ENCODE measurements at places on chromosomes 6 and 20.

- DNase-seq, result no peak
Observed at GRCh38 chr6:80789912-80790570, 683.6 kb downstream of the BCKDHB start.

DNA sequence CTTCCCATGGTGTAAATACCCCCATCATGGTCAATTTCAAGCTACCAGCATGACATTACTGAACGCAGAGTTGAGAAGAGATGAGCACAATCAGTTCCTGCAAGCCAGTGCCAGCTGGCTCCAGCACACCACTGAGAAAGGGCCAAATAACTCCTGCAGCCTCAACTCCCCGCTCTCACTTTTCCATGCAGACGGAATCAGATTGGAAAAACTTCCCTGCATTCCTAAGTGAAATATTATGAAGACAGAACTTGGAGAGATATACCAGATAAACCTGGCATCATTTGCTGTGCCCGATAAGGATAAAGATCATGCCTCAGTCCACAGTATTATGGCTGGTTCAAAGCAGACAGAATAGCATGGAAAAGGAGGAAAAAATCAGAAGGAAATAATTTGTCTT, 56.7 kb downstream of the FILIP1 start:
- no peak for DNase-seq

DNA sequence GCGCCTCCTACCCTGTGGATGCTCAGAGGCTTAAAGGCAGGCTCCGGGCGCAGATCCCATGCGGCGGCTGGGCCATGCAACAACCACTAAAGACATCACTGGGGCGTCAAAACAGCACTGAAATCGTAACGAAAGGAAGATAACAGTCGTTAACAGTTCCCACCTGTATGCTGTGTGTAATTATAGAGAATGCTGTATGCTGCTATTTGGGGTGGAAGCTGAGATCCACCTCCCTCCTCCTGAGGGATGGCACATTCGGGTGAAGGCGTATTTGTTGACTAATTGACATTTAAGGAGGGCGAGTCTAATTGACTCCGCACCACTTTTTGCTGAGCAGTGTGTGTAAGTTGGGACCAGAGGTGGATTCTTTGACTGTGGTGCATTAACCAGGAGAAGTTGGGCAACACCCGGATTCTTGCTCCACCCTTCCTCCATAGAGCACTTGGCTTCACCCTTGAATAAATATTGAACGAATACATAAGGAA, 687 bp downstream of the SLC35A1 start:
- DNase-seq, result no peak

DNA sequence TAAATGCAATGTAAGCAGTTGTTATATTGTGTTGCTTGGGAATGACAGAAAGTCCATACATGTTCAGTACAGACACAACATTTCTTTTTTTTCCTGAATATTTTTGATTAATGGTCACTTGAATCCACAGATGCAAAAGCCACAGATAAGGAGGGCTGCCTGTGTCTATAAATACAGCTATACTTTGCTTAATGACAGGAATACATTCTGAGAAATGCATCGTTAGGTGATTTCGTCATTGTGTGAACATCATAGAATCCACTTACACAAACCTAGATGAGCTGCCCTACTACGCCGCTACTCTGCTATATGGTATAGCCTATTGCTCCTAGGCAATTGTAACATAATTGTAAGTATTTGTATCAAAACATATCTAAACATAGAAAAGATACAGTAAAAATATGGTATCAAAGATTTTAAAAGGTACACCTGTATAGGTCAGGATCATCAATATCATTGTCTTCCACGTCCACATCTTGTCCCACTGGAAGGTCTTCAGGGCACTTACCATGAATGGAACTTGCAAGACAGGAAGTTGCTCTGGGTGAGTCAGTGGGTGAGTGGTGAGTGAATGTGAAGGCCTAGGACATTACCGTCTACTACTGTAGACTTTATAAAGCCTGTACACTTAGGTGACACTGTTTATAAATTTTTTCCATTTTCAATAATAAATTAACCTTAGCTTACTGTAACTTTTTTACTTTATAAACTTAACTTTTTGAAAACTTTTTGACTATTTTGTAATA, 27.9 kb upstream of the POPDC3 start:
- DNase-seq, result no peak

DNA sequence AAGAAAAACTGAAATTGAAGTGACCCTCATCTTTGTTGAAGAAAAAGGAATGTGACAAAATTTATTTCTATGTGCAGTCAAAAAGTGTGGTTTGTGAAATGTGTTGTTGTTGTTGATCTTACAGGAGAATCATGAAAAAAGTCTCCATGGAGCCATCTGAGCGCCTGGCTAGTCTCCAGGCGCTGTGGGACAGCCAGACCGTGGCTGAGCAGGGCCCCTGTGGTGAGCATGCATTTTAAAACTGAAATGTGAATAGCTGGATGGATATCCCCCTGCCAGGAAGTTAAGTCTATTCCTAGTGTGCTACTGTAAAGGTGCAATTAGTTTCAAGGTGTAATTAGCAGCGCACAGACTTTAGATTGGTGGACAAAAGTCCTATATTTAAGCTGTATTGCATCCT, 170.6 kb downstream of the CARMIL1 start:
- DNase-seq, result no peak

GRCh38 chr6:127267646-127268625, 1.3 kb downstream of the RNF146 start:
- DNase-seq, result no peak

- no peak for DNase-seq
Observed at GRCh38 chr20:62732842-62733525, 24.3 kb downstream of the NTSR1 start.

GRCh38 chr6:44024574-44025219, 102.6 kb downstream of the MRPL14 start:
- DNase-seq, result no peak

GRCh38 chr6:89563866-89564265, 74.7 kb downstream of the LYRM2 start:
- DNase-seq, result no peak

All from stimulated activated CD8-positive, alpha-beta memory T cell treated with anti-CD3 and anti-CD28 coated beads, Interleukin-7, amount 100 ng/mL, for 1 hour (primary cell).